ENCODE measurements at places on chromosomes 16 and 17.
A peak's percentile ranks its signal among the peaks of the same experiment; 100 is the strongest.

- no peak for DNase-seq
Measured at GRCh38 chr17:4540687-4541327, 14.4 kb downstream of the MYBBP1A start.

GRCh38 chr16:85384833-85385462 is 228.2 kb upstream of the GSE1 start:
- no peak for DNase-seq

- peak; percentile 58 for DNase-seq
Measured at GRCh38 chr17:27540318-27541101, 84.3 kb downstream of the KSR1 start.

DNA sequence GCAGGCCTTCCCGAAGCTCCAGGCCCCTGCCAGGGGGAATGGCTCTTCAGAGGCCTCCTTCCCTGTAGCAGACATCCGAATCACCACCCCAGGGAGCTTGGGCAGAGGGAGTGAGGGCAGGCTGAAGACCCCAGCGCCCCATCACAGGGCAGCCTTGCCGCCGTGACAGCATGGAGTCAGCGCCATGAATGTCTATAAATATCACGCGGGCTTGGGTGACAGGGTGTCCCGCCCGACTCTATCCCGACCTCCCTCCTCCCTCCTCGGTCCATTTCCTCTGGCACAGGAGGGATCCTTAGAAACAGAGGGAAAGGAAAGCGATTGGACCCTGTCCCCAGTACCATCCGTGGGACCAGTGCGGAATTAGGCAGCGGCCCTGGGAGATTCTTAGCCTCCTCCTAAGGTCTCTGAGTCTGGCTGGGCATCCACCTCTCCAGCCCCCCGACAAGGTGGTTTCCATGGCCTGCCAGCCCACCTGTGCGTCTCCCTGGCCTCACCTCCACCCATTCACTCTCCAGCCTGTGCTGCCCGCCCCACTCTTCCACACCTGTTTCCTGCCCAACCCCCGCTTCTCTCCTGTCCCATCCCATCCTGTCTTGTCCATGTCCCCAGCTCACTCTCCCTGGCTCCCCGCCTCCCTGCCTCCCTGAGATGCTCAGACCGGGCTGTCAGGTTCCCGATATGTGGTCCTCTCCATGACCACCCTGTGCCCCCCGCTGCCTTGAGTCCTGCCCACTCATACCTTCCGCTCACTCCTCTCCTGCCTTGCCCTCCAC is 5.1 kb downstream of the ATP2A1 start:
- no peak for DNase-seq

- no peak for DNase-seq
Measured at GRCh38 chr17:21711182-21711581, 18.9 kb downstream of the KCNJ18 start.

- no peak for DNase-seq
Measured at GRCh38 chr17:43411749-43412148, 13.0 kb downstream of the ARL4D start.

Data from liver (tissue), 10 donors.